ENCODE measurements at places on chromosomes 11 and 22. TPM values are rescaled to one million over a fixed set of nuclear protein-coding genes. Genes with fewer than 3 reads are reported as not detected.

DNA sequence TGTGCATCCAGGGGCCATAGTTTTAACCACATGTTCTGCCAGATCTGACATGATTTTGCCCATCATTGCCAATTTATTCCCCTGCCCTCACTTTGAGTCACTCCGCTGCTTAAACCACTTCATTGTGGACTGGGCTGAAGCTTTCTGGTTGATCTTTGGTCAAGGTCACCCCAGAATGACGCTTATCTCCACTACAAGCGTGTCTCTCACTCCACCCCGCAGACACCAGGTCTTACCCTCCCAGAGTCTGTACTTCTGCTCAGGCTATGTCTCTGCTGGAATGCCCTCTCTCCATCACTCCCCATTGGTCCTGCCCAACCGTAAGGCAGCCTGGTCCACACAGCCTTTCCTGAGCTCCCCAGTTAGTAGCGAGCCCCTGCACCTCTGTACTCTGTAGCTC, 170.5 kb upstream of the SYT13 start:
- H3K4me1 ChIP-seq, result no peaks in the 10 kb centered on the region
- no peak overlapping the region for H3K27ac ChIP-seq
- H3K4me3 ChIP-seq, result no peak overlapping the region

DNA sequence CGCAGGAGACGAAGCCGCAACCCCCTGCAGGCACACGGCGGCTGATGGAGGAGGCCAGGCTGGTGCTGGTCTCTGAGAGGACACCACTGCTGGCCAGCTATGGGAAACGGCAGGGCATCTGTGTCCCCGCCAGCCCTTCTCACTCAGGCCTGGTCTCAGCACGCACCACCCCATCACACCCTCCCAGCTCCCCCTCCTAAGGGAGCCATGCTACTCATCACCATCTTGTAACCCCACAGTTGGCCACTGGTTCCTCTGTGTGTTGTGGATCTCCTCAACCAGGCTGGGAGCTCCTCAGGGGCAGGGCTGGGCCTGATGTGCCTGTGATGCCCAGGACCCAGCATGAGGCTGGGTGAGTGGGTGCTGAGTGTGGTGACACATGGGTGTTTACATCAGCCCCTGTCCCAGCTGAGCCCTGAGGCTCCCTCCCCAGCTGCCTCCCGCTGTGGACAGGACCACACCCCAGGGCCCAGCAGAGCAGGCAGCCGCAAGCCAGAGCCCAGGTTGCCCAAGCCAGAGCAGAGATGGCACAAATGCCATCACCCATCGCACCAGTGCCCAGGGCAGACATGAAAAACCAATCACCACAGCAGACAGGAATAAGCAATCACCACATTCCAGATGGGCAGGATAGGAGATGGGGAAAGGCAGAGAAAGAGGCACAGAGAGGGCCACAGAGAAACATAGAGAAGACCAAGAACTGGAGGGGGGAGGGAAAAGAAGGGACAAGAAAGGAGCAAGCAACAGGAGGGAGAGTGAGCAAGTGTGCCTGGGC, 8.2 kb downstream of the ARVCF start:
- H3K4me3 ChIP-seq, result no peak overlapping the region
- no peaks in the 10 kb centered on the region for H3K27me3 ChIP-seq
- no peak overlapping the region for H3K27ac ChIP-seq
- H3K4me1 ChIP-seq, result peaks cover 22% of the 10 kb centered on the region
- H3K36me3 ChIP-seq, result no peaks in the 10 kb centered on the region
- DNase-seq, result no peak

GRCh38 chr11:100837311-100837710, 150.2 kb downstream of the ARHGAP42 start:
- no peaks in the 10 kb centered on the region for H3K27me3 ChIP-seq
- H3K4me1 ChIP-seq, result no peaks in the 10 kb centered on the region
- H3K36me3 ChIP-seq, result peaks cover 4% of the 10 kb centered on the region
- H3K27ac ChIP-seq, result no peak overlapping the region
- H3K4me3 ChIP-seq, result no peak overlapping the region

- no peak for DNase-seq
- no peak overlapping the region for H3K27ac ChIP-seq
- H3K4me1 ChIP-seq, result peaks cover 17% of the 10 kb centered on the region
- H3K4me3 ChIP-seq, result peak overlapping the region; percentile 96
- H3K36me3 ChIP-seq, result peaks cover 23% of the 10 kb centered on the region
Measured at GRCh38 chr11:66510990-66511339, 530 bp downstream of the BBS1 start.

The CNIH2 gene
- total RNA-seq, result 1.0 TPM

The NLRP6 gene
- 0.04 TPM for total RNA-seq

Data from muscle of leg (tissue), 16 donors.